ENCODE measurements at places on chromosomes 1 and 21.

GRCh38 chr1:2396476-2396875, 4.8 kb downstream of the RER1 start:
- DNase-seq: no peak

- no peak for DNase-seq
Measured at GRCh38 chr1:8410791-8411190, 92.9 kb downstream of the SLC45A1 start.

- peak; percentile 79 for DNase-seq
Measured at GRCh38 chr1:16187748-16188401, 24.6 kb downstream of the ARHGEF19 start.

- no peak for DNase-seq
Measured at GRCh38 chr1:108553905-108554304, 6.0 kb upstream of the EEIG2 start.

GRCh38 chr1:228104526-228105269, 1.6 kb upstream of the C1orf35 start:
- no peak for DNase-seq

- no peak for DNase-seq
Measured at GRCh38 chr1:53469373-53469772, 10.2 kb downstream of the DMRTB1 start.
